ENCODE measurements at places on chromosomes 12 and 14.

DNA sequence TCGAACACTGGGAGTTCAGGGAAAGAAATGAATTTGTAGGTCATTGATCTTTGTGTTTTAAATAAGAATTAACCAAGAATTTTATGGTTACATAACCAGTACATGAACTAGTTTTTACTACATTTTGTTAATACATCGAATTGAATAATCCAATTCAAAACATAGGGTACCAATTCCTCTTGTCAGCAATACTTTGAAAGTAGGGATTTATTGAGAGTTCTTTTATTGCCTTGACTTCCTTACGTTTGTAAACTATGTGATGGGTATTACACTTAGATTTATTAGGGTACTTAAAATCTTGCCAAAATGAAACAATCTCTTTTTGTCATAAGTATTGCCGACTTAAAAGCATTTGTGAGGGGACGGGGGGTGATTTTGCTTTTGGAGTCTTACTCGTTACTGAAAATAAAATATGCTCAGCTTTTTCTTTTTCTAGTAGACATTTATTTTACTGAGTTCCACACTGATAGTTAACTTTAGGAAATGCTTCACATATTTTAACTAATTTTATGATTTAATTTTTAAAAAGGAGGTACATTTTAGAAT, 22.4 kb downstream of the SOCS2 start:
- no peak for DNase-seq

DNA sequence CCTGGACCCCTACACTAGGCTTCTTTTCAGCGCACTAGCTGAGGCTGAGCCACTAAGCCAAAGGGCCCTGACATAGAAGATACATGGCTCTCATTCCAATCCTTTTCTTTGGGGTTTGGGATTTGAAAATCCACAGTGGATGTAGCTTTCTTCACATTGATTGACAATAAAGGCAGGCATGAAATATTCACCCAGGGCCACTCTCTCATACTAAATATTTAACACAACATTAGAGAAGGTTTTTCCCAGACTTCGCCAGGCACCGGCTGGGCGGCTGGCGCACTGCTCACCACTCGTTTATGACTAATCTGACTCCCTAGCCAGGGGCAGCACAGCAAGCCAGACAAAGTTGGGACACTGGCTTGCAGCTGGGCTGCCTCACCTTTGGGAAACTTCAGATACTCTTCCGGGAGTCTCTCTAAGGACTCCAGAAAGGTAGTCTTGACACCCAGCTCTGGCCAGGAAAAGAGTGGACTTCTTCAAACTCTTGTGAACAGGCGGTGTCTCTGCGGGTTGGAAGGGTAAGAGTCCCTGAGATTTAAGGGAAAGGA, 699 bp upstream of the HOXC11 start:
- DNase-seq = no peak

- DNase-seq = no peak
Measured at GRCh38 chr12:124837958-124838803, 25.5 kb downstream of the SCARB1 start.

DNA sequence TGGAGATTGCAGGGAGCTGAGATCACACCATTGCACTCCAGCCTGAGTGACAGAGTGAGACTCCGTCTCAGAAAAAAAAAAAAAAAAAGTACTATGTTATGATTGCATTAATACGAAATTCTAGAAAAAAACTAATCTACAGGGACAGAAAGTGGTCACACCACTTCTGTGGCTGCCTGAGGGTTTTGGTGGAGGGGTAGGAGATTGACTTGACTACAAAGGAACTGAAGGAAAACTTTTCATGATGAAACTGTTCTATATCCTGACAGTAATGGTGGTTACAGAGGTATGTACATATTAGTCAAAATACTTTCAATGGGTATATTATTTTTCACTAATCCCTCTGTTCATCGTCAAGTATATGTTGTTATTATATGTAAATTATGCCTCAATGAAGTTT, 42.1 kb downstream of the FOXN3 start:
- no peak for DNase-seq

DNA sequence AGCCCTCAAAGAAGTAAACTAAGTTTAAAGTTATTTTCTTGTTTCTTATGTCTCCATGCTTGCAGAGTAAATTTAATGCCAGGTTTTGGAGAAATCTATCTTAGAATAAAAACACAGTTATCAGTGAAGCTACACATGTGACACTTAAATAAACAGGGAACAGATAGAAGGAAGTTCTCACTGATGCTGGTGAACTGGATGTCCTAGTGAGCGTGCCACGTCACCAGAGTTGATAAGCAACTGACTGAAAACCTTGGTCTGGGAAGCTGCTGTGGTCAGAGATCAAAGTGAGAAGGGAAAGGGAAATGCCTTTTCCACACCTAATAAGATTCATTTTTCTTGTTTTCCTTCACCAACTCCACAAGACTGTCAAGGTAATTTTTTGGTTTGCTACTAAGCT, 74.8 kb upstream of the PCED1B start:
- no peak for DNase-seq

GRCh38 chr12:52945389-52946232, 3.3 kb upstream of the KRT18 start:
- DNase-seq = no peak

- peak; percentile 80 for DNase-seq
Measured at GRCh38 chr14:105093431-105094192, 28.4 kb upstream of the GPR132 start.

DNA sequence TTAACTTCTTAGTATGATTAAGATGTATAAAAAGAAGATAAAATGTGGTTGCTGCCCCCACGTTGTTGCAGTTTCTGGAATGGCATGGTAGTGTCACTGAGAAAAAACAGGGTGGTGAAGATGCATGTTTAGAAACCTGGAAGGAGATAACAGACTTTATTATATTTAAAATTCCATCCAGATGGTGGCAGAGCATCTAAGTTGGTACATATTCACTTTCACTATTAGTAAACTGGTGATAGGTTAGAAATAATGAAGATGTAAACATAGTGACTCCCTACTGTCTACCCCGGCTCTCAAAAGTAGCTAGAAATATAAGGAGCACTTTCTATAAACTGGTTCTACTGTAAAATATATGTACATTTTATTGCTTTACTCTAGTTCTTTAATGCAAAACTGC, 279.3 kb downstream of the NPAS3 start:
- no peak for DNase-seq

DNA sequence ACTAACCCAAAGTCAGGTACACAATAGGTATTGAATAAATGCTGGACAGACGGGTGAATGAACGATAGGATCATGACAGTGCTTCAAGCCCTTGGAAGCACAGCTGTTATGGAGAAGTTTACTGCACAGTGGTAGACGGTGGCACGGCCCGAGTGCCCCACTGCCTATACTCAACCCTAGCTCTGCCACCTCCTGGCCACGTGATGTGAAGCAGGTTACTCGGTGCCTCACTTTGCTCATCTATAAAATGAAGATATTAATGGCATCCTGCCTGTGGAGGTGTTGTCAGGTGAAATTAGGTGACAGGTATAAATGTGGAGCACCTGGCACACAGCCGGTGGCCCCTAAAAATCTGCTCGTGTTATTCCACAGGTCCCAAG, 5.8 kb downstream of the ASB2 start:
- DNase-seq = no peak

- no peak for DNase-seq
Measured at GRCh38 chr12:119308708-119309456, 25.6 kb upstream of the CCDC60 start.

- DNase-seq = no peak
Measured at GRCh38 chr14:35349496-35350365, 54.8 kb downstream of the NFKBIA start.

- no peak for DNase-seq
Measured at GRCh38 chr12:62625228-62625627, 158.6 kb downstream of the MON2 start.

DNA sequence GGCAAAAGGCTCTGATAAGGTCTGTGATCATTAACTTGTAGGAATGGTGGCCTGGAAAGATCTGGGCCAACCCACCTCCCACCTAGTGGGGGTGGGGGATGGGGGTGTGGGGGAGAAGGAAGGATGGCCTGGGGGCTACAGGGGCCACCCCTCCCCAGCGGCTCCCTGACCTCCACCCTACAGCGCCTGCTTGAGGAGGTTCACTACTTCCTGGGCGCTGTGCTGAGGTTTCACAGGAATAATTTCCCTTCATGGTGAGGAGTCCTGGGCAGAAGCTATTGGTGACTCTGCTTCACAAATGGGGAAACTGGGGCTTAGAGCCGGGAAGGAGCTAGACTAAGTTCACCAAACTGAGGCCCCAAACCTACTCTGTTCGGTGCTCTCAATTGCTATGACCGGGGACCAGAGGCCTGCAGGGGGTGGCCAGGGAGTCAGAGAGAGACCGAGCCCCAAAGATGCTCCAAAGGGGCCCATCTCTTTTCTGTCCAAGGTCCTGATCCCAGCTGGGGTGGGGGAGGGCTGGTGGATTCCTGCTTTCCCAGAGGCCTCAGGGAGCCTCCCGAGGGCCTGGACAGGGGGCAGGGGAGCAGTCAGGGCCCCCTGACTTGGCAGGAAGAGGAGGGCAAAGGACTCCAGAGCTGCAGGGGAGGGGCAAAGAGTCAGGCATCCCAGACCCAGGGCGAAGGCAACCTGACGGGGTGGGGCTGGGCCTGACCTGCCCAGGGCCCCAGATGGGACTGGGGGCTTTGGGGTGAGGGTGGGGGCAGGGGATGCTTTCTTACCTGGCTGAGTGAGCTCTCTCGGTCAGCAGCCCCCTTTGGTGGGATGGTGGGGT, 1.7 kb downstream of the HNF1A start:
- no peak for DNase-seq

DNA sequence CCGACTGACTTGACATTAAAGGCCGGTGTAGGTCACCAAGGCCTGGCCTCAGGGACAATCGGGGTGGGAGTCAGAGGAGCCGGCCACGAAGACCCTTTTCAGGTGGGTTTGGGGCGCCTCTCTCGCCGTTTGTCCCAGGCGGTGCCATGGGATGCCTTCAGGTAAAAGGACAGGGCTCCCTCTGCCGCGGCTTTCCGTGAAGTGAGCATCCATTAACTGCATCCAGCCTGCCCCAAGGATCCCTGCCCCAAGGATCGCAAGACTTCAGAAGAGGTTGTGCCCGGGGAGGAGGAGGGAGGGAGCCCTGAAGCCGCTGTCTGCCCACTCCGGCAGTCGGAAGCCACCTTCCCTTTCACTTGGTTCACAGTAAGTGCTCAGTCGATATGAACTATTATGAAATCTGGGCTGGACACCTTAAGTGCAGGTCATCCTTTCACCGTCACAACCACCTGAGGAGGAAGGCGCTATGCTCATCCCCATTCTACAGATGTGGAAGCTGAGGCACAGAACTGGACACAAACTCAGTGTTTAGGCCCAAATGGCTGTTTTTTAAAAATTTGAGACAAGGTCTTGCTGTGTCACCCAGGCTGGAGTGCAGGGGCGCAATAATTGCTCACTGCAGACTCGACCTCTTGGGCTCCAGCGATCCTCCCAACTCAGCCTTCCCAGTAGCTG, 964 bp downstream of the SDS start:
- no peak for DNase-seq

- DNase-seq = peak; percentile 99
Measured at GRCh38 chr14:35336494-35337268, 44.5 kb downstream of the PSMA6 start.

GRCh38 chr12:76055393-76055792, 23.8 kb upstream of the PHLDA1 start:
- DNase-seq = no peak

DNA sequence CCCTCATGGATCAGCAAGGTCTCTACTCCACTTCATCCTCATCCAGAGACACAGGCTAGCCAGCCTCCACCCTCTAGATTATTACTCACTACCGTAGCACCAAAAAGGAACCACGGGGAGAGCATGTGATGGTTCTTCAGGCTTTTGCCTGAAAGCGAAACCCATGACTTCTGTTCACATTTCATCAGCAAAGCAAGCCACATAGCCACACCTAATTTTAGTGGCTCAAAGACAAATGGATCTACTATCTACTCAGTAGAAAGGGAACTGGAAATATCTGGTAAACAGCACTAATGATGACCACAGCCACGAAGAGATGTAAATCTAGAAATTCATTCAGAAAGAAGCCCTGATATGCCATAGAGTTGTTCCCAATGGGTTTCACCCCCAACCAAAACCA, 51.4 kb downstream of the VCPKMT start:
- no peak for DNase-seq

Measured in coronary artery (tissue), 2 donors.